ENCODE measurements at places on chromosomes 2 and 18.
A peak's percentile ranks its signal among the peaks of the same experiment; 100 is the strongest.

DNA sequence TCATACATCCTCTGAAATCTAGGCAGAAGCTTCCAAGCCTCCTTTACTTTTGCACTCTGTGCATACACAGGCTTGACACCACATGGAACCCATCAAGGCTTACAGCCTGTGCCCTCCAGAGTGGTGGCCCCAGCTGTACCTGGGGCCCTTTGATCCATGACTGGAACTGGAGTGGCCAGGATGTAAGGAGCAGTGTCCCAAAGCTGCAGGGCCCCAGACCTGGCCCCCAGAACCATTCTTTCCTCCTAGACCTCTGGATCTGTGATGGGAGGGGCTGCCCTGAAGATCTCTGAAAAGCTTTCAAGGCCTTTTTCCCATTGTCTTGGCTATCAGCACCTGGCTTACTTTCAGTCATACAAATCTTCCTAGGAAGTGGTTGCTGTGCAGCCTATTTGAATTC is 63.1 kb upstream of the NOL4 start:
- DNase-seq, result no peak

DNA sequence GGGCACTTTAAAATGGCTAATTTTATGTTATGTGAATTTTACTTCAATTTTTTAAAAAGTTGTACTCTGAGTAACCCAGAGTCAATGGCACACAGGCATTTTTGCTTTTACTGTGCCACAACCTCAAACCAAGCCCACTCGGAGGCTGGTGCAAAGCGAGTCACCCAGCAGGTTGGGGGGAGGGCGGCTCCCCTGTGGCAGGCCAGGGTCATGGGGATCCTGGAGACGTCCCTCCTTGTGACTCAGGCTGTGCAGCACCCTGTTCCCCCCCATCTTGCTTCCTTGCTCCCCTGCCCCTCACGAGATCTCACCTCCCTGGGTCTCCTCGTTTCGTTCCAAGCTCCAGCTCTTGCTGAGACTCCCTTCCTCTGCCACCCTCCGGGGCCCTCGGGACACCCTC is 58.6 kb downstream of the POMC start:
- DNase-seq, result no peak

- DNase-seq, result no peak
These were observed 2.3 kb upstream of the KIF1A start for GRCh38 chr2:240822280-240822847.

DNA sequence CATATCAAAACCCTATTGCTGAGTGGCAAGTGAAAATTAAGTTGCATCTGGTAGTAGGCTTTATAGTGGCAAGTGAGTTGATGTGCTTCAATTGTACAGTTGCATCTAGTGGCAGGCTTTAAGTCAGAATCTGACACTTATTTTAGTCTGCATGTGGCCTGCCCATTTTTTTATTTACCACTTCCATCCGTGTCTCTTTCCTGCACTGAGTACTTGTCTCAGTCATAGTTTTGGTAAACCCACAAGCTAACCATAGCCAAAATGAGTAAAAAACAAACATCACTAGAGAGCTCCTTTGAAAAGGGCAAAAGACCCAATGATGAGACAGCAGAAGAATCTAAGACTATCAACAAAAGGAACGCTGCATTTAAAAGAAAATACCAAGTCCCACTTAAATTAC is 96.0 kb upstream of the CRACDL start:
- no peak for DNase-seq

DNA sequence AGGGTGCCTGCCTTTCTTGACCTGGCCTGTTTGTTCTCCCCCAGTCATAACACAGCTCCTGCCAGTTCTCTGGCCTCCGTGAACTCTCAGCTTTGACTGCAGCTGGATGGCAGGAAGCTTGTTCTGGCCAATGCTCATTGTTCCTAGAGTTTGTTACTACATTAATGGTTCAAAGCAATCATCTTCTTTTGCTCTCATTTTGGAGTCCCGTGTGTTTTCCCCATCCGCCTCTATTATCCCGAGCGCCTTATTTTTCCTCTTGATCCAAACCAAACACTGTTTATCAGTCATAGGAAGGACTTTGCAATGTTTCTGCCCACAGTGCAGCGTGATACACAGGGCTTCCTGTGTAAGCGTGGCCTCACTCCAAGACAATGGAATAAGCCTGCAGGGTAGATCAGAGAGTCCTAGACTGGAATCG is 184.3 kb upstream of the APCDD1 start:
- no peak for DNase-seq

- DNase-seq, result no peak
These were observed 61.7 kb upstream of the EPC2 start for GRCh38 chr2:148582679-148583511.

- no peak for DNase-seq
These were observed 190.1 kb downstream of the TTC32 start for GRCh38 chr2:19711470-19712372.

- peak; percentile 8 for DNase-seq
These were observed 217.3 kb downstream of the VAPA start for GRCh38 chr18:10131081-10131459.

GRCh38 chr18:67733088-67733487 is 216.6 kb upstream of the DSEL start:
- no peak for DNase-seq

Measured in DMS79 treated with DMSO at 0.1 percent for 48 hours (cell line).